Omental fat pad (tissue), 4 donors: ENCODE measurements at places on chromosomes 1 and 21.

- peak; percentile 15 for DNase-seq
Measured at GRCh38 chr21:45992301-45993209, 11.0 kb downstream of the COL6A1 start.

- no peak for DNase-seq
Measured at GRCh38 chr1:15088281-15088971, 65.1 kb upstream of the TMEM51 start.

- peak; percentile 93 for DNase-seq
Measured at GRCh38 chr1:156129687-156130577, 15.4 kb downstream of the LMNA start.

- DNase-seq: no peak
Measured at GRCh38 chr1:1922956-1923833, 4.1 kb upstream of the TMEM52 start.

DNA sequence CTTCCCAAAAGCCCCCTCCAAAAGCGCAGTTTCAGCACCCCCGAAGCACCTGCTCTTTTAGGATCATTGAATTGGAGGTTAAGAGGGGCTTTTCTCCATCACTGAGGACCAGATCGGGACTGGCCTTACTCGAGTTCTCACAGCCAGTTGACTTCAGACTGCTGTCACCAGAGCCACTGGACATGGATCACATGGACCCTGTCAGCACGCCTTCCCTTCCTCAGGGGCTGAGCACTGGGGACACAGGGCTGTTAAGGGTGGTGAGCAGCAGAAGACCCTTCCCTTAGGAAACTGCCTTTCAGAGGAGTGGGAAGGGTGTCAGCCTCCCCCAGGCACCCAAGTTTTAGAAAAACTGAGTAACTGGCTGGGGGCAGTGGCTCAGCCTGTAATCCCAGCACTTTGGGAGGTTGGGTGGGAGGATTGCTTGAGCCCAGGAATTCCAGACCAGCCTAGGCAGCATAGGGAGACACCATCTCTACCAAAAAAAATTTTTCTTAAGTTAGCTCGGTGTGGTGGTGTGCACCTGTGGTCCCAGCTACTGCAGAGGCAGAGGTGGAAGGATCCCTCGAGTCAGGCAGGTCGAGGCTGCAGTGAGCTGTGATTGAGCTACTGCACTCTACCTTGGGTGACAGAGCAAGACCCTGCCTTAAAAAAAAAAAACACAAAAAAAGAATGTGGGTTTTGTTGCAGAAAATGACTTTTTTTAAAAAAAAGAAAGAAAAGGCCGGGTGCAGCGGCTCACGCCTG lies 584 bp upstream of the FGR start:
- DNase-seq: no peak

- DNase-seq: no peak
Measured at GRCh38 chr1:244221991-244222390, 170.9 kb downstream of the ZBTB18 start.

DNA sequence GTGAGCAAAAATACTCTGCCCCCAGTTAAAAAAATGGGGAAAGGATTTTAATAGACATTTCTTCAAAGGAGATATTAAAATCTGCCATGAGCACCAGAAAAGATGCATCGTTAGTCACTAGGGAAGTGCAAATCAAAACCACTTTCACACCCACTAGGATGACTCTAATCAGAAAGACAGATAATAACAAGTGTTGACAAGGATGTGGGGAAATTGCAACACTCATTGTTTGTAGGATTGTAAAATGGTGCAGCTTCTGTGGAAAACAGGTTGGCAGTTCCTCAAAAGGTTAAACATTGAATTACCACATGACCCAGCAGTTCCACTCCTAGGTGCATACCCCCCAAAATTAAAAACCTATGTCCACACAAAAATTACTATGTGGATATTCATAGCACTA lies 112.3 kb downstream of the KCNJ6 start:
- no peak for DNase-seq

DNA sequence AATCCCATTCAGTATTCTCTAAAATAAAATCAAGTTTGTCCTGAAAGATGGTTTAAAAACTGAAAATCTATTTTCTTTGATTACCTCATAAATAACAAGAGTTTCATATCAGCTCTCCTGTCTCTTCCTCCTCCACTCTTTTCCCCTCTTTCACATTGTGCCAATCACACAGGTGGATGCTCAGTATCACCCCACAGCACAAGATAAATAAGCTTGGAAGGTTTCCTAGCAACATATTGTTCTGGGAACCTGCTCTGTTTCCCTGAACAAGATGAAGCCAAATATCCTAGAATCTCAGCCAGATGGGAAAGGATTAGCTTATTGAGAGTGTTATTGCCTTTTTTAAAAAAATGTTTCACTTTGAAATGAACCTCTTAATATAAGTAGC lies 45.7 kb upstream of the CACYBP start:
- no peak for DNase-seq

GRCh38 chr1:7117399-7118281 lies 332.4 kb downstream of the CAMTA1 start:
- no peak for DNase-seq

GRCh38 chr21:38937844-38938243 lies 132.1 kb downstream of the ETS2 start:
- no peak for DNase-seq

DNA sequence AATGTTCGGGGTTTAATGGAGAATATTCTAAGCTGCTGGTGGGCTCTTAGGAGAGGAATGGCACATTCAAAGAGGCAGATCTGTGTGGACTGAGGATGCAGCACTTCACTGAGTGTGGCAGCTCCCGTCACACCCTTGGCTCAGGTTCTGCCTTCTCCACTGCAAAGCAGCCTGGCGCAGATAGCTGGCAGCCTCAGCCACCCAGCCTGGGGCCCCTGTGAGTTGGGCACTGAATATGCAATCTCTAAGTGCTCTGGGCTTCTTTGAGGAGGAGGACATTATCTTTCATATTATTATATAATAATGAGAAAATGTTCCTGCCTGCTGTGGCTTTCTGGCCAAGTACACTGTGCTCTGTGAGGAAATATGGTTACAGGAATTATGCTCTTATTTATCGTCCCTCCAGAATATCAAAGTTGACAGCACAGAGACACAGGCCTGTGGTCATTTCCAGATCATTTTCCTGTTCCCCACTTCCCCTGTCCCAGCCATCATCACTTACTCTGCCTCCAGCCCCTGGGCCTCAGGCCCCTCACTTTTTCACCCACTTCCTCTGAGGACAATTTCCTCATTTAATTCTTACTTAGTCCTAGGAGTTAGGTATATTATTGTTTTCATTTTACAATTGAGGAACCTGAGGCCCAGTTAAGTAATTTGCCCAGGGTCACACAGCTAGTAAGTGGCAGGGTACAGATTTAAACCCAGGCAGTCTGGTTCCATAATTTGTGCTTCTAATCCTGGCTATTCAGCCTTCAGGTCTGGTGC lies 53.6 kb downstream of the MAB21L3 start:
- DNase-seq: no peak

DNA sequence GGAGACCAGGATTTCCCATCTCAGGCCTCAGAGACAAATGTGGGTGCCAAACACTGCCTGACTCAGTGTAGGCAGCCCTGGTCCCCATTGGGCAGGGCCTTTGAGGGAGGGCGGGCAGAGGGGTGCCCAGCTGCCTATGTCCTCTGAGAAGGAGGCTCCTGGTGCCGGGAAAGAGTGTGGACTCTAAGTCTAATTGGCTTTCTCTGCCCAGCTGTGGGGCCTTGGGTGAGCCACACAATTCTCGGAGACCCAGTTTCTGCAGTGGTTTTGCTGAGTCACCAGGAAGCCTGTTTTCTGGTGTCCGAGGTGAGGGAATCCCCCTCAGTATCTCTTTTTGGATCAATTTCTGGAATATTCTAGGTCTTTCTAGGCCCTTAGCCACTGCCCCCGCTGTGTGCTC lies 35.3 kb upstream of the ACTL8 start:
- no peak for DNase-seq

DNA sequence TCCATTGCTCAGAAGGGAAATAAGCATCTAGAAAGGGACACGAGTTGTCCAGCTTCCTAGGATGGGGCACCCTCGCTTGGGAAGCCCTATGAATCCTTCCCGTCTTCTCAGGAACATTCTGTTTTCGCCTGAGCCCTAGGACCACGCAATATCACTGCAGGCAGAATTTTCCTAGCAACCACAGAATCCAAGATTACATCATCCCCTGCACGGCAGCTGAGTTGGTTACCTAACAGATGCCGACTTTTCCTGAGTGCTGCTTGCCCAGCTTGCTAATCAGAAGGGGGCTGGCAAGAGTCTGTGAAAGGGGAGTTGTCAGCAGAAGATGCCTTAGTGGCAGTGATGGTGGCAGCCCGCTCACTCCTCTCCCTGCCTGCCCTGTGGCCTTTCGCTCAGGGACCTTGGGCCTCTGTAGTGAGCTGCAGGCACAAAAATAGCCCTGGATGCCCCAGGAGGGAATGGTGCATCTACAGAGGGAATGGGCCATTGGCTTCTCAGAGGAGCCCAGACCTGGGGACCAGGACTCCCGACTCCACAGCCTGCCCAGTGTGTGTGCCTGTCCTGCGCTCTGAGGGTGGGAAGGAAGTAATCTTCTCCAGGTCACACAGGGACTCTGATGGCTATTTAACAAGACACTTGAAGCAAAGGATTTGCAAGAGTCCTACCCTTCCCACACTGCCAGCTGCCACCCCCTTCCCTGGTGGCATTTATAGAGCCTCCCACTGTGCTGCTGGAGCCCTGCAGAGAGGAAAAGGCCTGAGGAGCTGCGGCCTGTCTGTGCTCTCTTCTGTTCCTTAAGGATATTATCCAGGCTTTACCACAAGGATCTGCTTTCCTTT lies 28.9 kb upstream of the CLSTN1 start:
- DNase-seq: no peak

- no peak for DNase-seq
Measured at GRCh38 chr21:29748391-29749167, 191.2 kb downstream of the GRIK1 start.

DNA sequence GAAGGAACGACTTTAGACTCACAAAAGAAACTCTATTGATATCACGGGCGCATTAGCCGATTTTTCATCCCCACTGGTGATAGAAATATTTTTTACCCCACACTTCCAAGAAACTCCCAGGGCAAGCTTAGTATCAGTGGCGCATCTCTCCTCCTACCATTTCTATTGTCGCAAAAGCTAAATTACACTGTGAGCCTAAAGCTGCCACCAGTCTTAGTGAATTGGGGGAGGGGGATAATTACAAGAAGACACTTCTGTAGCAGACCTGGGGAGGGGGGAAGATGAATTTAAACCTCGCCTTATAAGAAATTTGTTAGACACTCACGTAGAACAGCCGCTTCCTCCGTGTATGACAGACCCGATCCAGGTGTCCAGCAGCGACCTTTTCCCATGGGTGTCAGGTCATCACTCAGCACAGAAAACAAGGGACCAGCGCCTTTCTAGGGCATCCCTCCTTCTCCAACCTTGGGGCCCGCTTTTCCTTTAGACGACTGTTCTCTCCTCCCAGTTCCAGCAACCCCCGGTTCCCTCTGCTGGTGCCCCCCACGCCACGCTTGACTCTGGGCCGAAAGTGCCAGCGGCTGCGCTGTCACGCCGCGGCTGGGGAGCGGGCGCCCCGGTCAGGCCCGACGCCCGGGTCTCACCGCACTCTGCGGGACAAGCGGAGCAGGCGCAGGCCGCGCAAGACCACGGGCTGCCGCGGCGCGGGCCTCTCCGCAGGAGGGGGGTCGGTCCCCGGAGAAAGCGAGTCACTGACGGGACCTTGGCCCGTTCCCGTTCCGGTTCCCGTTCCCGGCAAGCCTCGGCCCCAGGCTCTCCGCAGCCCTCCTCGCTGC lies 821 bp downstream of the PHC2 start:
- no peak for DNase-seq

DNA sequence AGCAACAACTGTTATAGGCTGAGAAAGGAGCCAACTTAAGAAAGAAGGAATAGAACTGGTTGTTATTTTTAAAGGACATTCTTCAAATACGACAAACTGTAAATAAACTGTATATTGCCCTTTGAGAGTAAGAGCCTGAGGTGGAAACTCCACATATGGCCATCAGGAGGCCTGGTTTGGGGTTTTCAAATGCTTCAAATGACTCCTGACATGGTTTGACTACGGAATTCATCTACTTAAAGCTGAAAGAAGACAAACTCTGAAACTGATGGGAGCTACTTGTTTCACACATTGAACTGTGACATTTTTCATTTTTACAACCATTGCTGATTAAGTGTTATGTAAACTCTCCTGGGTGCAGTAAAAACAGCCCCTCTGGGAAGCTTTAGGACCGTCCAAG lies 59.8 kb downstream of the NGF start:
- DNase-seq: no peak
